CD8-positive, alpha-beta memory T cell (primary cell): ENCODE measurements at places on chromosomes 13 and 19.

DNA sequence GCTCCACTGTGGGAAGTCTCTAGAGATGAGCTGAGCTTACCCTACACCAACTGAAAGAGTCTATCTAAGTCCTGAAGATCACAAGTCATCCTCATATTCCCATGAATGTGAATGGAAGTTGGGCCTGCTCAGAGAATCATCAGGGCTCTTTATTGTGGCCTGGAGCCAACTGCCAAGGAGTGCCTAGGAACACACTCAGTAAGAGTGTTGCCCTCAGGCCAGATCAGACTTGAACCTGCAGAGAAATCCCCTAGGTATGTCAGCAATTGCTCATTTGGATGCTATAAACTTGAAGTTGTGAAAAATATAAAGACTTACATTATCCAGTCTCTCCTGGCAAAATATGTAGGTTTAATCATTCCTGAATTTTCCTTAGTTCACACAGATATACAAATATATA lies 1070.2 kb downstream of the EFNB2 start:
- no peak for DNase-seq

- no peak for DNase-seq
Observed at GRCh38 chr13:75279834-75280369, 202.1 kb downstream of the TBC1D4 start.

- DNase-seq = no peak
Observed at GRCh38 chr19:53388904-53389303, 6.0 kb upstream of the ZNF765 start.

DNA sequence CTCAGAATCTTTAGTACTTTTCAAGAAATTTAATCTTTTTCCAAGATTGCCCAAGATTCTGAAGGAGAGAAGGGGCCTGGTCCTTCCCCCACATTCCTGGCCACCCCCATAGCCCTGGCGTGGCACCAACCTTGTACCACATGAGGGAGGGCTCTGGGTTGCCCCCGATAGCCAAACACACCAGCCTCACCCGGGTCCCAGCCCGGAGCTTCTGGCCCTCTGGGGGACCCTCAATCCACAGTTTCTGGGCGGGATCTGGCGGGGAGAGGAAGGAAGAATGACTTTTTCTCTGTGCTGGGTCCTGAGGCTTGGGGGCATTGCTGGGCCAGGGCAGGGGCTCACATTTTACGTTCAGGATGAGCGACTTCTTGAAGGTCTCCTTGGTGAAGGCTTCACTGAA lies 4.4 kb downstream of the NPHS1 start:
- DNase-seq = no peak

DNA sequence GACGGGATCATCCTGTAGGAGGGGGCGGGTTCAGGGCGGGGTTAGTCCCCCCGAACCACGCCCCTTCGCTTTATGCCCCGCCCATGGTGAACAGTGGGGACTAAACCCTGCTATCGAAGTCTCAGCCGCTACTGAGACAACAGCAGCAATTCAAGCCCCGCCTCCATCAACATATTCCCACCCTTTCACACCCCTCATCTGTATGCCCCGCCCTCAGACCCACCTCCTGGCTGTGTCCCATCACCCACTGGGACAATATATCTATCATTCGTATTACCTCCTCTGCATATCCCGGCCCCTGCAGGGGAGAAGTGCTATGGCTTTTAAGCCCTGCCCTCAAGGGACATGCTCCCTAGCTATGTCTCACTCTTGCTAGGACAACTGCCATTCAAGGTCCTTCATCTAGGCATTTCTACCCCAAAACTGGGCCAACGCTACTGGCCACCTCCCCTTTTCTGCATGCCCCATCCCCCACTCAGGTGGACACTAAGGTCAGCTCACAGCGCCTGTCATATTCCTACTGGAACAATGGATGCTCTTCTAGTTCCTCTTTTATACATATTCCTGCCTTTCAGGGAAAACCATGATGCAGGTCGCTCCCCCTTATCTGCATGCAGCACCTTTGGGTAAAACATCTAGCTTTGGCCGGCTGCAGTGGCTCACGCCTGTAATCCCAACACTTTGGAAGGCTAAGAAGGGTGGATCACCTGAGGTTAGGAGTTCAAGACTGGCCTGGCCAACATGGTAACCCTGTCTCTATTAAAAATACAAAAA lies 11.9 kb downstream of the LRFN1 start:
- no peak for DNase-seq

DNA sequence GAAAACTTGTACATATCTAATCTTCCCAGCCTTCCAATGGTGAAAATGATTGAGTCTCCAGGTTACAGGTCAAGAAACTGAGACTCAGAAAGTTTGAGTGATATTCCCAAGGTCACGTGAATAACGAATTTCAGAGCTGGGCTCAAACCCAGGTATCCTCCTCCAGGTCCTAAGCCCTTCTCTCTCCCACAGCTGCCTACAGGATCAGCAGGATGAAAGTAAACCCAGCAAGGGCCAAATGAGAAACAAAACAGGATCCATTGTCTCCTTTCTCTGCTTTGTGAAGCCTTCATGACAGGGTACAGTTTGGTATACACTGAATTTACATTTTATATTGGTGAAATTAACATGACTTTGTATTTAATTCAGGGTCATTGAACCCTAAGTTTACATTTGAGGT lies 208.1 kb downstream of the RBM26 start:
- no peak for DNase-seq

- peak; percentile 30 for DNase-seq
Observed at GRCh38 chr19:3849092-3849491, 19.7 kb downstream of the ZFR2 start.

DNA sequence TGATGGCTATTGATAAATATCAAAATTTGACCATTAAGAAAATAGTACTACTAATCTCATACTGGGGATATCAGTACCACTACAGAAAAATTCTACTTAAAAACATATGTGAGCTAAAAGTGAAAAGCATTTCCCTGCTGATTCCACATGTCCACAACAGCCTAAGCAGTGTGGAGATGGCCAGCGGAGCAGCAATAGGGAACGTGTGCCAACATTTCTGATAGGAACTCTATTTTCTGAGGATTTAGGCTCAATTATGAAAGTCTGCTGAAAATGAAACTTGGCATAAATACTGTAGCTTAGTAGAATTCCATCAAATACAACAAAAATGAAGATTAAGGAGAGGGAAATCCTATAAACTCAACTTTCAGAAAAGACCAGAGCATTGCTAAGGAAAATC lies 311.6 kb downstream of the ENOX1 start:
- DNase-seq = no peak

DNA sequence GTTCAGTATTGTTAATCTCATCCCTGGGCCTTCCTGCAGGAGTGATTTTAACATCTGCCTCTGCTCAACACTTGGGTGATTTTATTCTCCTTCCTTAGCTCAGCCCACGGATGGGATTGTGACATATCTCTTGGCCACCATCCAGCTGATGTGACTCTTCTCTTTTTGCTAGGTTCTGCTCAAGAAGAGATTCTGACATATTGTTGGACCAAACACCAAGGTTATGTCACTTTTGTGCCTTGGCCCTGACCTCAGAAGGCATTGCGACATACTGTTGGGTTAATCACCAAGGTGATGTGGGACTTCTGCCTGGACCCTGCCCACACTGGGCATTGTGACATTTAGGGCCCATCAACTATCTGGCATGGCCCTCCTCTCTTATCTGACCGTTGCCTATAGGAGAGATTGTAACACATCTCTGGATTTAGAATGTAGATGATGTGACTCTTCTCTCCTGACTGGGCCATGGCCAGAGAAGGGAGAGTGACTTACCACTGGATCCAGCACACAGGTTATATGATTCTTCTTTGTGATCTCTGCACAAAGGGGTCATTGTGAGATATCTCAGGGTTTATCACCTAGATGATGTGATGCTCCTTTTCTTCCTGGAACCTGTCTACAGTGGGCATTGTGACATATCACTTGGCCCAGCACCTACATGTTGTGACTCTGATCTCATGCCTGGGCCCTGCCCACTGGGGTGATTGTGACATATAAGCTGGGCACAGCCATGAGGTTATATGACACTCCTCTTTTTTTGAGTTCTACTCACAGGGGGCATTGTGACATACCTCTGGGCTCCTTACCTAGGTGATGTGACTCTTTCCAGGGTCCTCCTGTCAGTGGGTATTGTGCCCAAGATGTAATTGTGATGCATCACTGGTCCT lies 88.8 kb downstream of the ZNF429 start:
- no peak for DNase-seq

DNA sequence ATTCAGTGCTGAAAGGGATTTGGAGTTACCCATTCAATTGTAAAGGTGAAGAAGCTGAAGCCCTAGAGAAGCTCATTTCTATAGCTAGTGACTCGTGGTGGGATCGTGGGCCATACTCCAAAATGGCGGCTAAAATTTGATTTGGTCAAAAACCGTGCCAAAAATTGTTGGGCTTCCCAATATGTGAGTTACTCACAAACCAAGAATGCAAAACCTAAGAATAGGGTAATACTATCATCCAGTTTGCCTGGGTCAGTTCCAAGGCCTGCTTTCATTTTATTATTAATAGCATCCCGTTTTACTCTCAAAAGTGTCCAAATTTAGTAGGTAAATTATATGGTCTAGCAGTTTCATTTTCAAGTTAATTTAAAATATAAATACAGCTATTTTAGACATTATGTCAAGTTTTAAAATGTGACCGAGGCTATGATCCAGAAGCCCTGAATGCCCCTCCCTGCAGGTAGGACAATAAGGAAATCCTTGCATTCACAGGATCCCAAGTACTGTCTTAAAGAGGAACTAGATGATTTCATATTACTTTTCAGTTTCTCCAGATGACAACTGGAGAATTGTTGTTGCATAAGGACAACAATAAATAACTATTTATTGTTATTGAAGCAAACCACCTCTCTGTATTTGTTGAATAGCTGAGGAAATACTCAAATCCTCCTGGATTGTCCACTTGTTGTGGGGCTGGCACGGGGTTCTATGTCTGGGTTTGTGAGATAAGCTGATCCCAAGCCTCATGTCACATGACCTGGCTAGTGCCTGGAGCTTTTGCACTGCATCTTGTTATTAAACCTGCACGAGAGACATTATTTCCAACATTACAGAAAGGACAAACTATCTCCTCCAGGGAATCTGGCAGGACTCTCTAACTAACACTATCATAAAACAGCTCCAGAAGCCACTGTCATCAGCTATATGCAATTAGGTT lies 11.6 kb upstream of the RAP2A start:
- DNase-seq = no peak

DNA sequence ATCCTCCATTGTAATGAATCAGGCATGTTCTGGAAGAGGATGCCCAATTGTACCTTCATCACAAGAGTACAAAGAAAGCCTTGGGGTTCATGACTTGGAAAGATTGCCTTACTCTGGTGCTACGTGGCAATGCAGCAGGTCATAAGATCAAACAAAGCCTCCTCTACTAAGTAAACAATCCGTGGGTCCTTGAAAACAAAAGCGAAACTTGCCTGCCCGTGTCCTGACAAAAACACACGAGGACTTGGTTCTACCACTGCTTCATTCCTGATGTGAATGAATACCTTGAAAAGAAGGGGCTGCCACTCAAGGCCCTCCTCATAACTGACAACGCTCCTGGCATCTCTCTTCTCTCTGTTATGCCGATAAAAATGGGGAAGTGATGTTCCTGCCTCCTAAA lies 18.9 kb downstream of the ZNF563 start:
- no peak for DNase-seq

DNA sequence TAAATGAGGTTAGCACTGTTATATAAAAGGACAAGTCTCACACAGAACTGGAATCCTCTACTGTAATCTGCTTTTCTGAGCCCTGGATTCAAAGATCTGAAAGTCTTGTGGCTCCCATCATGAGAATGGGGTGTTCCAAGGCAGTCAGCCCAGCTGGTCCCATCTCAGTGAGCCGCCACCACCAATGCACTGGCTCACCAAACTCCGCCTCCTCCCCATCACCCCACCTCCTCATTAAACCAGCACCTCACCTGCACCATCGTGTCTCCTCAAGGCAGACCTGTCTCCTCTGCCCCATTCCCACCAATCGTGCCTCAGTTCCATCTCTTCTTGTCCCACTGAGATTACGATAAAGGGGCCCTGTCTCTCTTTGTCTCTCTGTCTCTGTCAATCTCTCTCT lies 166.7 kb downstream of the USP12 start:
- DNase-seq = no peak

DNA sequence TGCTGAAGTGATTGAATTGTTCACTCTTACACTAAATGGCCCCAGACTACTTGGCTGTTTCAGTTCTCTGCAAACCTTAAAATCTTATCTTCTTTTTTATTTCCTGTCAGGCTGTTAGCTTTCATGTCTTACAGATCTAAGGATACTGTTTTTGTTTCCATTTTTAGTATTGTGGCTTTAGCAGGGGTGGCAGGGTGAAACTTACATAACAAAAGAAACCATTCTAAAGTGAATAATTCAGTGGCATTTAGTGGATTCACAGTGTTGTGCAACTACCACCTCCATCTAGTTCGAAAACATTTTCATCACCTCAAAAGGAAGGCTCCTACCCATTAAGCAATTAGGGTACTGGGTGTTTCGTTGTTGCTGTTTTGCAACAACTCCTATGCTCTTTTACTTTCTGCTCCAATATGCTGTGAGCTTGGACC lies 19.8 kb downstream of the TMEM272 start:
- DNase-seq = peak; percentile 82

DNA sequence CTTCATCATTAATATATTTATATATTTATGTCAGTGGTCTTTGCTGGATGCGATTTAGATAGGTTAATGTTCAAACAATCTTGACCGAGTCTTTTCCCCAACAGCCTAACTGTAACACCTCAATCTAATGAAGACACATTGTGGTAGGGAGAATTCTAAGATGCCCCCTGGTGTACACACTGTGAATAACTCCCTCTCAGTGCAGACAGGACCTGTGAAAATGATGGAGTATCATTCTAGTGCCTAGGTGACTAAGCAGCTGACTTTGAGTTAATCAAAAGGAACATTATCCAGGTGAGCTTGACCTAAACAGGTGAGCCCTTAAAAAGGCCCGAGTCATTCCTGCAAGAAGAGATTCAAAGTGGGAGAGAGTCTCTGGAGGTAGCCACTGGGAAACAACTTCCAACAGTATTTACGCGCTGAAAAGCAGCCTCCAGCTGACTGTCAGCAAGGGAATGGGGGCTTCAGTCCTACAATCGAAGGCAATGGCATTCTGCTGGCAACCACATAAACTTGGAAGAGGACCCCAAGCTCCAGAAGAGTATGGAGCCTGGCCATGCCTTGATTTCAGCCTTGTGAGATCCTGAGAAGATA lies 28.0 kb upstream of the KBTBD7 start:
- DNase-seq = peak; percentile 49

DNA sequence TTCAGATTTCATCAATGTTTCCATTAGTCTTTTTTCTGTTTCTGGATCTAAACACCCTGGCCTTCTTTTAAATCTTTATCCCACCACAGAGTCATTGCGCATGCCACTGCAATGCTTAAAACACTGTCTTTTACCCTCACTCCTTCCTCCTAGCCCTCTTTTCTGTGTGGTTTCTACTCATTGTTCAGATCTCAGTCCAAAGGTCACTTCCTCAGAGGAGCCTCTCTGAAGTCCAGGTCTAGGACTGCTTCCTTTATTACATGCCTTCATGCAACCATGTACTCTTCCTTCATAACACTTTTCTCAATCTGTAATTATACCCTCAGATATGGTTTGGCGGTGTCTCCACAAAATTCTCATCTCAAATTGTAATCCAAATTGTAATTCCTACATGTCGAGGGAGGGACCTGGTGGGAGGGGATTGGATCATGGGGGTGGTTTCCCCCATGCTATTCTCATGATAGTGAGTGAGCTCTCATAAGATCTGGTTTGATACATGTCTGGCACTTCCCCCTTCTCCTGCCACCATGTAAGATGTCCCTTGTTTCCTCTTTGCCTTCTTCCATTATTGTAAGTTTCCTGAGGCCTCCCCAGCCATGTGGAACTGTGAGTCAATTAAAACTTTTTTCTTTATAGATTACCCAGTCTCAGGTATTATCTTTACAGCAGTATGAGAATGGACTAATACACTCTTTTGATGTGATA lies 808.9 kb downstream of the DIAPH3 start:
- DNase-seq = no peak
